Sigmoid colon (tissue), 7 donors: ENCODE measurements at places on chromosomes 2 and 18. TPM values are rescaled to one million over a fixed set of nuclear protein-coding genes. Genes with fewer than 3 reads are reported as not detected.
A peak's percentile ranks its signal among the peaks of the same experiment; 100 is the strongest.

The GRB14 gene
- polyA plus RNA-seq = 0.79 TPM

- DNase-seq = no peak
Measured at GRCh38 chr2:236113948-236114347, 54.2 kb downstream of the GBX2 start.

The VAMP5 gene
- polyA plus RNA-seq = 51.8 TPM

DNA sequence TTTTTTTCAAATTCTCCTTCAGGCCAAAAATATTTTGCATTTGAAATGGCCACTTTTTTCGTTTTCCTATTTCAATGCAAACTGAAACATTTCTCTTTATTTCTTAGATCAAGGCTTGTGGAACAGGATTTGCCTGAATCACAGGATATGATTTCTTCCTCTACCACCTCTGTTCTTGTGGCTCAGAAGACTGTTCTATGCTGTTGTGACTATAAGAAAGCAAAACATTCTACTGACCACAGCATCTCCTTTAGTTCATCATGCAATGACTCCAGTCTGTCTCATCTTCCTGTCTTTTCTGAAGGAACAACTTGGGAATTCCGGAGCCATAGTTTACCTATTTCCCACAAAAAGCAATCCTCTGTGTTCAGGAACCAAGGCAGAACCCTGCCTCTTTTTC lies 16.2 kb upstream of the ZNF512 start:
- DNase-seq = no peak

The COQ10B gene
- 15.1 TPM for polyA plus RNA-seq

DNA sequence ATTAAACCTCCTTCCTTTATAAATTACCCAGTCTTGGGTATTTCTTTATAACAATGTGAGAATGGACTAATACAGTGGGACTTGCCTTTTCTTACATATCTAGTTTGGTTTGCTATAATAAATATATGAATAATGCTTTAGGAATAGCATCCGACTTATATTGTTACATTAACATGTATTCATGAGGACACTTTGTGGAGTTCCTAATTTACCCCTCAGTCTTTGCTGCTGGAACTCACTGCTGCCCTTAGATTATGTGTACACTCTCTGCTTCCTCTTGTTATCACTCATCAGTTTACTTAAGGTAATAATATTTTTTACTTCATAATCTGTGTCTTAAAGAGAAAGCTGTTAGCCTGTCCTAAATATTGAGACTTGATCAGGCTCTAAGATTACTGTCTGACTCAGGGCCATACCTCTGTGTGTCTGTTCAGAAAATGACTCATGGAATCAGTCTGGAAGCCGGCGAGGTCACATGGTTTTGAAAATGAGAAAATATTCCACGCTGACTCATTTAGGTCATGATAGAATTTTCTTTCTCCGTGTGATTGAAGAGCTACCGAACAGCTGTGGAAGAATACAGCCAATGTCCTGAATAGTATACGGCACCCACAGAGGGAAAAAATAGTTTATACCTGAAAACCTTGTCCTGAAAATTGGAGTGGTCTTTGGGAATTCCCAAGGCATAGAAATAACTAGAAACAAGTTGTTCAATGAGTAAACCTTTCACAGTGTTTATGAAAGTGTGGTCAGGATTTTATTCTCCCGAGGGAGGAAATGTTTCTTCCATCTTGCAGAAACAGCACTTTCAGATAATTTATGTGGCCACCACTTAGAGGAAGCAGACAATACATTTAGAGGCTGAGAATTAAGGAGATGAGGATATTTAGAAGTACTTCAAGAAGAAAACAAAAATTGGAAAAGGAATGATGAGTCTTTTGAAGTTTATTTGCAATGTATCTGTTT lies 156.4 kb downstream of the DSEL start:
- DNase-seq = peak; percentile 81

DNA sequence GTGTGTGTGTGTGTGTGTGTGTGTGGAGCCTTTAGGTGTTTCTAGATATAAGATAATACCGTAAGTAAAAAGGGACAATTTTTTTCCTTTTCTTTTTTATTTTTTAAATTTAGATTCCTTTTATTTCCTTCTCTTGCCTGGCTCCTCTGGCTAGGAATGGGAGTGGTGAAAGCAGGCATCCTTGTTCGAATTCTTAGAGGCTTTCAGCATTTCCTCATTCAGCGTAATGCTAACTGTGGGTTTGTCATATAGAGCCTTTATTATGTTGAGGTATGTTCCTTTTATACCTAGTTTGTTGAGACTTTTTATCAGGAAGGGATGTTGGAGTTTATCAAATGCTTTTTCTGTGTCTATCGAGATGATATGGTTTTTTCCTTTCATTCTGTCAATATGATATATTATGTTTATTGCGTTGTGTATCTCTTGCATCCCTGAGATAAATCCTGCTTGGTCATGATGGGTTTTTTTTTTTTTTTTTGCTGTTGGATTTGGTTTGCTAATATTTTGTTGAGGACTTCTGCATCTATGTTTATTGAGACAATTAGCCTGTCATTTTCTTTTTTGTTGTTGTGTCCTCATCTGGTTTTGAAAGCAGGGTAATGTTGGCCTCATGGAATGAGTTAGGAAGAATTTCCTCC lies 120.2 kb downstream of the XRCC5 start:
- no peak for DNase-seq

GRCh38 chr2:143706354-143706753 lies 577.1 kb downstream of the ARHGAP15 start:
- DNase-seq = no peak

The HOXD8 gene
- polyA plus RNA-seq = 3.4 TPM

GRCh38 chr2:189050165-189050712 lies 76.1 kb downstream of the COL3A1 start:
- DNase-seq = no peak

The ST8SIA5 gene
- polyA plus RNA-seq = 0.10 TPM

DNA sequence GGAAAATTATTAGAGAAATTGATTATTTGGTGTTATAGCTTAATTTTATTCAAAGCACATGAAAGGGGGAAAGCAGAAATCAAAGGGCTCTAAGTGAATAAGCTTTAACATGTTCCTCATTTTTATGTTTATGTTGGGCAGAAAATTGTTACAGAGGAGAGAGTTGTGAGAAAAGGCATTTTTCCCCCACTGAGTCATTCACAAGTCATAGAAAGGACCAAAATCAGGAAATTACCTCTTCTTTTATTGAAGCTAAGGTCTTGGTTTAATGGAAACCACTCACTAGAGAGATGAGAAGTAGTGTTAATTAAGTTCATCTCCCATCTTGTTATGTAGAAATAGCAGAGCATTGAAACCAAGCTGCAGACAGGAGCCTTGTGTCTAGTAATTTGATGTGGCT lies 175.3 kb upstream of the THUMPD2 start:
- no peak for DNase-seq

DNA sequence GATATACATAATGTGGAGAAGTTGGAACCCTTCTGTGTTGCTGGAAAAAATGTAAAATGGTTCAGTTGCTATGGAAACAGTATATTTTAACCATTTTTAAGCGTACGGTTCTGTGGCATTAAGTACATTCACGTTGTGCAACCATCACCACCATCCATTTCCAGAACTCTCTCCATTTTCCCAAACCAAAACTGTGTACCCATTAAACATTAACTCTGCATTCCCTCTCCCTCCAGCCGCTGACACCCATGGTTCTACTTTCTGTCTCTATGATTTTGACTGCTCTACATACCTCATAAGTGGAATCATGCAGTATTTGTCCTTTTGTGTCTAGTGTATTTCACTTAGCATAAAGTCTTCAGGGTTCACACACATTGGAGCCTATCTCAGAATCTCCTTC lies 67.3 kb downstream of the LDLRAD4 start:
- DNase-seq = no peak

- no peak for DNase-seq
Measured at GRCh38 chr18:34548973-34549294, 161.2 kb upstream of the DTNA start.

DNA sequence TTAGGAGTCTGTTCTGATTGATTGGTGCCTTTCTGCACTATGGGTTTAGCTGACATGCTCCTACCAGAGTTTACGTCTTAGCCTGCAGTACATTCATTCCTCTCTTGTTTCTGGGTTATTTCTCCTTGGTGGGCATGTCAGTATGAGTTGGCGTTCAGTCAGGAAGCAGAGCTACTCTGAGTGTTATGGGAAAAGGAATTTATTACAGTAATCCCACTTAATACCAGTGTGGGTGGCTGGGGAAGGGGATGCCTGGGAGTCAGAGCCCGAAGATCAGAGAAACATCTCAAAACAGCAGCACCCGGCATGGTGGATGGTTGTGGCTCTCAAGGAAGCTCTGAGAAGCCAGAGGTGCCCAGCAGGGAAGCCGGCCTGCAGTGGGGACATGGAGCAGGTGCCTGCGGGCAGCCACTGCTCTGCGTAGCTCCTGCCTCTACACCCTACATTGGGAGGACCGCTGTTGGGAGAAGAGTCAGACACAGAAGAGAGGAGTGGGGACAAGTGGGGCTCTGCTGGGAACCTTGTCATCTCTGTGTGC lies 48.9 kb downstream of the RAB31 start:
- DNase-seq = no peak

The BCL2 gene
- polyA plus RNA-seq = 9.7 TPM

DNA sequence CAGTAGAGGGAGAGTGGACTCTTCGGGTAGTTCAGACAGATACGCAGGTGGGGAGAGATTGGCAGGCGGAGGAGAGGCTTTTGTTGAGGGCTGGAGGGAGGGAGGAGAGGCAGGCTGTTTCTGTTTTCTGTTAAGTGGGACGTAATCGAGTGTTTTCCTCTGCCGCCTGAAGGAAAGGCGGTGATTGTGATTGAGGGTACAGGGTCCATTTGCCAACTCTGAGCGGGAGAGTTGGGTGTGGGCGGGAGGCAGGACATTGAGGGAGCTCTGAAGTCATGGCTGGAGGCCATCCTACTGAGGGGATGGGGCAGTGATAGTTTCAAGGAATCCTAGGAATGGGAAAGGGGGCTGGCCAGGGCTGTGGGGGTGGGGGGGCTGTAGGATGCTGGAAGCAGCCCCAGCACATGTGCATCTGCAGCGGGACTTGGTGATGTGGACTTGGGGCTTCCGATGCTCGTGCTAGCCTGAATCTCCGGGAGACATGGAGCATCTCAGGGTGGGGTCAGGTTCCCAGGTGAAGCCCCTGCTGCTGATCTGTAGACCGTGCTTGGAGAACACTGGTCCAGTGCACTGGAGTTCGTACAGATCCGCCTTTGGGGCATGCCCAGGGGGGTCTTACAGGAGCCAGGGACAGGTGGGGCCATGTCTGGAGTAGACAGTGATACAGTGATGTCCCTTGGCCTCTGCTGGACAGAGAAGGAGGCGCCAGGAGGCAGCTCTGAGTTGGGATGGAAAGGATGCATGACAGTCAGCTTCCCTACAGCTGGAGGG lies 167.5 kb downstream of the AGAP1 start:
- no peak for DNase-seq

The CEP76 gene
- polyA plus RNA-seq = 4.9 TPM

DNA sequence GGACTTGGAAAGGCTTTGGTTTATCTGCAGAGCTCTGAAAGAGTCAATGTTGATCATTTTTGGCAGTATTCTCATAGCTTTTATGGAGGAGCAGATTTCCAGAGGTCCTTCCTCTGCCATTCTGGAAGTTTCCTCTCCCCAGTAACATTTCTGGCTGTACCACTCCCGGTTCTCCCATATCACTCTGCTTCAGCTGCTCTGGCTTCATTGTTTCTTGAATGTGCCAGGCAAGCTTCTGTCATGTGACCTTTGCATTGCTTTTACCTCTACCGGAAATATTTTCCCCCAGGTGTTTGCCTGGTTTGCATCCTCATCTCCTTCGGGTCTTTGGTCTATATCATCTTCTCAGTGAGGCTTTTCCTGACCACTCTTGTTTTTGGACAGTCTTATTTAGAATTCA lies 12.4 kb downstream of the PCYOX1 start:
- no peak for DNase-seq

GRCh38 chr18:78798402-78799175 lies 181.0 kb upstream of the SALL3 start:
- peak; percentile 50 for DNase-seq

DNA sequence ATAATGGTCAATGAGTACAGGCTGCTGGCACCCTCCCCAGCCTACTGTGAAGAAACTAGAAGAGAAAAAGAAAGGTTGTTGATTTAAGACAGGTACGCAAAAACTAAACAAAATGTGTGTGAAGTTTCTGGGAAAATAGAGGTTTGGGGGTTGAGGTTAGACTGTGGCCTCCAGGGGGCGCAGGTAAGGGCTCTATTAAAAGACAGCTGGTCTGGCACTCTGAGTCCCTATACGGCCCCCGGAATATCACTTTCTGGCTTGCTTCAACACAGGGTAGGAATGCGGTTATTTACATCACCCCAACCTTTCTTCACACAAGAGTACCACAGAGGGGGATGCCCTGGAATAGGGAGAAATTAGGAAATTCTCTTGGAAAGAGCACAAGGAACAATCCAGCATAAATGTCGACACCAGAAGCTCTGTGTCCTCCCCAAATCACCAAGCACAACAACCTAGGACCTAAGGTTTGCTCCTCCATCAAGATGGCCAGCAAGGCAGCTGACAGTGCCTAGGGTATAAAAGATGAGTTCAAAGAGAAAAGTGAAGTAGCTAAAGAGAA lies 480.8 kb upstream of the KLHL29 start:
- DNase-seq = no peak

- no peak for DNase-seq
Measured at GRCh38 chr2:173903601-173904394, 61.4 kb downstream of the SP3 start.

DNA sequence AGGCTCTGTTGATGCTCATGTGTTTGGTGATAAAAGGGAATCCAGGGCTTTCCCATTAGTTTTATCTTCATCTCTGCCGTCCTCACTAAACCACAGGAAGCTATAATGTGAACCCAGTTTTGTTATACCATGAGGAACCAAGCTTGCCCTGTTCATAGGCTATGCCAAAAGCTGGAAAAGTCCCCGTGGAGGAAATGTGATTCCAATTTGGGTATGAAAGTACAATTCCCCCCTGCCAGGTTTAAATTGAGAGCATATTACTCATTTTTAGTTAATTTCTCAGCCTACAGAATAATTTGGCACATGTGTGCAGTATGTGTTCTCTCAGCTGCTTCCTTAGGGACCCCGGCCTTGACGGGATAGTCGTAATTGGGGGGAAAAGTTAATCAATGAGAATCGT lies 327.4 kb downstream of the RND3 start:
- DNase-seq = no peak

GRCh38 chr2:178084273-178084672 lies 11.7 kb upstream of the PDE11A start:
- no peak for DNase-seq

GRCh38 chr2:135997380-135997779 lies 12.0 kb upstream of the DARS1 start:
- no peak for DNase-seq

The TTC32 gene
- polyA plus RNA-seq = 16.2 TPM

DNA sequence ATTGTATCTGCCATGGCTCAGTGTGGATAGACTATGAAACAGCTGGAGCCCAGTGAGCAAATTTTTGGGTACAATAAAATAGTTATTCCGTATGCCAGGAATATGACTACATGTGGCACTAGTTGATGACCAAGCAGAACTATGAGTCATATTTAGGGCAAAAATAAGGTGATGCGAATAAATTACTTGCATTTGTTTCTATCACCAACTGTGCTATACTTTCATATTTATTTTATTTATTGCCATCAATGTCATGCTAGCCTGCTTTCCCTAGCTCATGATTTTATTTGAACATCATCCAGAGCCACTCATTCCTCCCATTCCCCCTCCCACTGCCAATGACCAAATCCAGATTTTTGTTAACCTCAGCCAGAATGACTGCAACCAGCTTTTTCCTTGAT lies 13.3 kb upstream of the FAP start:
- DNase-seq = no peak

- DNase-seq = no peak
Measured at GRCh38 chr2:230737791-230738226, 25.2 kb downstream of the CAB39 start.

- DNase-seq = no peak
Measured at GRCh38 chr2:137809252-137809651, 155.0 kb upstream of the HNMT start.
